ENCODE measurements at places on chromosomes 5 and 9. TPM values are rescaled to one million over a fixed set of nuclear protein-coding genes. Genes with fewer than 3 reads are reported as not detected.

SPOCK1 gene
- 188 TPM for total RNA-seq

PCDHB7 gene
- total RNA-seq = 1.3 TPM

FAM78A gene
- 1.3 TPM for total RNA-seq

SLC35A4 gene
- 26.9 TPM for total RNA-seq

SPINK4 gene
- not detected for total RNA-seq

RNF180 gene
- total RNA-seq = 1.9 TPM

SLC44A1 gene
- 108 TPM for total RNA-seq

OTP gene
- not detected for total RNA-seq

LCN10 gene
- total RNA-seq = not detected

SKIC3 gene
- 49.3 TPM for total RNA-seq

MARCOL gene
- not detected for total RNA-seq

DIPK1B gene
- total RNA-seq = 9.2 TPM

DDX4 gene
- total RNA-seq = not detected

CTXN3 gene
- not detected for total RNA-seq

HRCT1 gene
- total RNA-seq = 2.4 TPM

PCDHGB6 gene
- 2.6 TPM for total RNA-seq

HMMR gene
- 2.3 TPM for total RNA-seq

LCN12 gene
- total RNA-seq = not detected

SH3PXD2B gene
- 102 TPM for total RNA-seq

POC5 gene
- 4.8 TPM for total RNA-seq

STK32A gene
- 5.0 TPM for total RNA-seq

PRRX2 gene
- total RNA-seq = 11.9 TPM

MLANA gene
- total RNA-seq = not detected

CNTFR gene
- 0.56 TPM for total RNA-seq

SPAG8 gene
- 1.4 TPM for total RNA-seq

KCNMB1 gene
- not detected for total RNA-seq

TNIP1 gene
- 74.6 TPM for total RNA-seq

HTR1A gene
- total RNA-seq = not detected

PCDHA11 gene
- total RNA-seq = not detected

KCNIP1 gene
- total RNA-seq = not detected

CCL21 gene
- total RNA-seq = 0.81 TPM

F2RL2 gene
- total RNA-seq = 8.2 TPM

ATP6V0E1 gene
- total RNA-seq = 128 TPM

MPDZ gene
- total RNA-seq = 26.5 TPM

NAIP gene
- 2.9 TPM for total RNA-seq

QSOX2 gene
- total RNA-seq = 8.7 TPM
